ENCODE measurements at places on chromosomes 13 and 19.

DNA sequence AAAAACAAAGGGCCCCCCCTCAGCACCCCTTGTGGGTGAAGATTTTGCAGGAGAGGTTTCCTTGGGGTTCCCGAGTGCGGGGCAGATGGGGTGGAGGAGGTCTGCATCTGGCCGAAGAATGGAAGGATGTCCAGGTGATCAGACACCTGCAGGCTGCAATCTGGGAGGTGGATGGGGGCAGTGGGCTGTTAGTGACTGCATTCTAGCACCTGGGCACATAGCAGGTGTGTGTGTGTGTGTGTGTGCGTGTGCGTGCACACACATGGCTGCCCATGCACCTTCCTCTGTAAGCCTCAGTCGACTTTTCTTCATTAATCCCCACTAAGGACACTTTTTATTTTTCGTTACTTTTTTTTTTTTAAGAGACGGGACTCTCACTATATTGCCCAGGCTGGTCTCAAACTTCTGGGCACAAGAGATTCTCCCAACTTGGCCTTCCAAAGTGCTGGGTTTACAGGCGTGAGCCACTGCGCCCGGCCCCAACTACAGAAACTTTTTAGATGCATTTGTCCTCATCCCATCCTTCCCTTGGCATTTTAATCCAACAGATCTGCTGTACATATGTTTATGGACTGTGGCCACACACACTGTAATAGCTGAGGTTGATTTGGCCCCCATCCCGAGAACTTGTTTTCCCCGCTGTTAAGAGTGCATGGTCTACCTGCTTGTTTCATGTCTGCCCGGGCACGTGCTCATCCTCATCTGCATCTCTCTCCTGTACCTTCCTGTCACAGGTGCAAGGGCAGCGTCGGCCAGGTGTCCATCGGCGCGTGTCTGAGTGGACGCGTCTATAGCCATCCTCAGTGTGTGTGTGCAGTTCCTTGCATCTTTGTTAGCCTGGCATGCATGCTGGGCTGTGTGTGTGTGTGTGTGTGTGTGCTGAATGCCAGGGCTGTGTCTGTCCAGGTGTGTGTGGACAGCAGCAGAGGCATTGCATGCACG lies 731 bp downstream of the MAG start:
- no peak for DNase-seq

DNA sequence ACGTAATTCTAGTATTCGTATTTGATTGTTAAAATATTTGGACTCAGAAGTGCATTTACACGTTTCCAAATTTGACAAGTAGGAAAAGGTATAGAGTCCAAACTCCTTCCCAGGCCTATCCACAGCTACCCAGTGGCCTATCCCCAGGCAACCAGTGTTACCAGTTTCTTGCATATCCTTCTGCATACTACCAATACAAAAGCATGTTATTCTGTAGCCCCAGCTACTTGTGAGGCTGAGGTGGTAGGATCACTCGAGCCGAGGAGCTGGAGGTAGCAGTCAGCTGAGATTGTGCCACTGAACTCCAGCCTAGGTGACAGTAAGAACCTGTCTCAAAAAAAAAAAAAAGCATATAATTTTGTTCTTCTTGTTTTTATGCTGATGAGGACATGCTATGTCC lies 67.1 kb downstream of the LRCH1 start:
- DNase-seq = no peak

DNA sequence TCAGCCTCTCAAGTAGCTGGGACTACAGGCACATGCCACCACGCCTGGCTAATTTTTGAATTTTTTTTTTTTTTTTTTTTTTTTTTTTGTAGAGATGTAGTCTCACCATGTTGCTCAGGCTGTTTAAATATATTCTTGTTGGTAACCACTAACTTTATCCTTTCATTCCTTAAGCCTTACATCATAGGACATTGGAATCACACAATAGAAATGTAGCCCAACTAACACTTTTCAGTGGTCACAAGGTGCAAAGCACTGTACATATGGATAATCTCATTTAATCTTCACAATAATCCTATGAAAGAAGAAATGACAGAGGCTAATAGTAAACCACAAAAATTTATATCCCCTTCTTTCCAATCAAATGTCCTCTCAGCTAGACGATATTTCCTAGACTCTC lies 417.8 kb upstream of the DACH1 start:
- DNase-seq = no peak

GRCh38 chr13:113413898-113414282 lies 39.4 kb downstream of the ADPRHL1 start:
- no peak for DNase-seq

- no peak for DNase-seq
Observed at GRCh38 chr19:5961969-5962945, 15.7 kb downstream of the RANBP3 start.

DNA sequence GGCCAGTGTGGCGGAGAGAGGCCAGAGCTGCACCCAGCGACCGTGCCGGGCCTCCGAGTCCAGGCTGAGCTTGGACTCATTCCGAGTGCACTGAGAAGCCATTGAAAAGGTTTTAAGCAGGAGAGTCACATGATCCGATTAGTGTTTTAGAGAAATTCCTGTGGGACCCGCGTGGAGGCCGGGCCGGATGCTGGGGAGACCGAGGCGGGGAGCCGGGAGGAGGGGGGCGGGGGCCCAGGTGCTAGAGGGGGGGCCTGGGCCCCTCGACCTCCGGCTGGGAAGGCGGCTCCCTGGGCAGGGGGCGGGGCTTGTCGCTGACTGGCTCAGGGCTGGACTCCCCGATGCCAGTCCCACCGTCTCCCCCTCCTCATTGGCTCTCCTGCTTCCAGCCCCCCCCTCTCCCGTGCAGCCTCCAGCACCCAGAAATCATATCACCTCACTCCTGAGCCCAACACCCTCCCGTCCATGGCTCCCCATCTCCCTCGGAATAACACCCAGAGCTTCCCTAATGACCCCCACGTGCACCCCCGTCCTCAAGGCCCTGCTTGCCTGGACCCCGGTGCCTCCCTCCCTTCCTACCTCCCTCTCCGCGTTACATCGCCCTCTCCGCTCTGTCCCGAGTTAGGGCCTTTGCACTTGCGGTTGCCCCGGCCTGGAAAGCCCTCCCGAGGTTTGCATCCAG lies 5.2 kb upstream of the ZNF579 start:
- no peak for DNase-seq

GRCh38 chr13:103716718-103717117 lies 650.5 kb upstream of the SLC10A2 start:
- no peak for DNase-seq

DNA sequence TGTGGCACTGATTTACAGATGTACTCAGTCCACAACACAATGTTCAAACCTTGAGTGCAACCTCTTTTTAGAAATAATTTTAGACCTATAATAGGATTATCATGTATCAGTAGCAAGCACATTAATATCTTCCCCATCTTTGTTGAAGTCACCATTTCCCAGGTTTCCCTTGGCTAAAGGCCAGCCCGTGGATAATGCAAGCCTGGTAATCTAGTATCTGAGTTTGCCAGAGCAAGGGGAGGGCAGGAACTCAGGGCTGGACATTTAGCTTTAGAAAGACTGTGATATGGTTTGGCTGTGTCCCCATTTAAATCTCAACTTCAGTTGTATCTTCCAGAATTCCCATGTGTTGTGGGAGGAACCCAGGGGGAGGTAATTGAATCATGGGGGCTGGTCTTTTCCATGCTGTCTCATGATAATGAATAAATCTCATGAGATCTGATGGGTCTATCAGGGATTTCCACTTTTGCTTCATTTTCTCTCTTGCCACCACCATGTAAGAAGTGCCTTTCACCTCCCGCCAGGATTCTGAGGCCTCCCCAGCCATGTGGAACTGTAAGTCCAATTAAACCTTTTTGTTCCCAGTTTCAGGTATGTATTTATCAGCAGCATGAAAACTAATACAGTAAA lies 37.7 kb downstream of the SLC6A16 start:
- DNase-seq = no peak

DNA sequence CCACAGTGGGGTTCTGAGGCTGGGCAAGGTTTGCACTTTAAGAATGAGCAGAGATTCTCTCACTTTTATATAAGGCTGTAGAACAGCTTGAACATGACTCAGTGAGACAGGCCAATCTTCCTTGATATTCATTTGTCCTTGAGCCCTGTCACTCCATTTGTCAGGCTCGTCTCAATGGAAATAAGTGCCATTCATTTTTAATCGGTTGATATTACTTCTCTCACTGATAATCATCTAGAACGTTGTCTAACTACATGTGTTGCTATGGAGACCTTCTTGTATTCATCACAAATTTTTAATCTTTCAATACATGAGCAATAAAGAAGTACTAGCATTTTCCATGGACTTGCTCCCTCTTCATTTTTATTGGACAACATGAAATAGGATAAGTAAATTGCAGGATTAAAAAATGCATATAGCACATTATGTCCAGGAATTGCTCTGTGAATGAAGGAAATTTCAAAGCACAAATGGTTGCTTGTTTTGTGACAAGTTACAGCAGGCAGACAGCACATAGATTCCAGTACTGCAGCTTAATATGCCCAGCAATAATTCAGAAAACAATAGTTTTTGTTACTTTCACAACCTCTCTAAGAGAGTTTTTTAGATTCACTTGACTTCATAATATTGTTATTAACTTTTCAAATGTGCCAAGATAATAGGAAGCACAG lies 1178.4 kb upstream of the ATXN8OS start:
- DNase-seq = no peak

- DNase-seq = no peak
Observed at GRCh38 chr13:24168979-24169378, 8.5 kb downstream of the SPATA13 start.

DNA sequence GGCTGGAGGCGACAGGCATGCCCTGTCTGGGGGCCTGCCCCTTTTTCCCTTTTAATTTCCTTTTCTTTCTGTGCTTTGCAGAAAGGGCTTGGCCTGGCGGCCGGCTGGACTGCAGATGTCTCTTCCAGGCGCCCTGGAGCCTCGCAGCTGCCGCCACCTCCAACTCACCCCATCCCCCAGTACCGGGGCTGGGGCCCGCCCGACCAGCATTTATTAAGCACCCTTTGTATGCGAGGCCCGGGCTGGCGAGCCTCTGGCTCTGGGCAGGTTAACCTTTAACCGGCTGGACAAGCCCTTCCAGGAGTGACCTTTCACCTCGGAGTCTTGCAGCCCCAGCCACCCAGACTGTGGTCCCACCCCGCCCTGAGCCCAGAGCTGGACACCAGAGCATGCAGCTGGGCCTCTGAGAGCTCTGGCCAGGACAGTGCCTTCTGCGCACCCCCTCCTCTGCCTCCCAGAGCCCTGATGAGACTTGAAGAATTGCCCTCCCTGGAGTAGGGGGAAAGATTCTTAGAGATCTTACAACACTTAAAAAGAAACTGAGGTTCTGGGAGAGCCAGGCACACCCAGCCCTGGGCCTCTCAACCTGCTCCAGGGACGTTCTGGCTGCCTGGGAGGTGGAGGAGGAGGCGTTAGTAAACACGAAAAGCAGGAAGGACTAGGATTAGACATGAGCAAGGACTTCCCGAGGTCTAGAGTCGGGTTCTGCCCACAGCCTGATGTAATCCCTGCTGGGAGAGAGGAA lies 1.1 kb upstream of the NR2F6 start:
- no peak for DNase-seq

DNA sequence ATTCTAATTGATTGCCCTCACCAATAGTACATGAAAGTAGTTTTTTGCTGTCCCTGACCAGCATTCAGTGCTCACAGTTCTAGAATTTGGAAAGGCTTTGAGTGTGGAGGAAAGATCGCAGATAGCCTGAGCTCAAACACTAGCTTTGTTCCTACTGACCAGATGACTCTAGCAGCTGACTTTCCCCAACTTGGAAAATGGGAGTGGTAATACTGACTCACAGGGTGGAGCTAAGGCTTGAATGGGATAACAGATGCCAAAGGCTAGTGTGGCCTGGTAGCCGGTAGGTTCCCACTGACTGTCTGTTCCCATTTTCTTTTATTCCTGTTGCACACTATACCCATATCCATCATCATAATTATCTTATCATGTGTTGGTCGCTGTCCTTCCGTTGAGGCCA lies 3.7 kb downstream of the ZSCAN22 start:
- no peak for DNase-seq

DNA sequence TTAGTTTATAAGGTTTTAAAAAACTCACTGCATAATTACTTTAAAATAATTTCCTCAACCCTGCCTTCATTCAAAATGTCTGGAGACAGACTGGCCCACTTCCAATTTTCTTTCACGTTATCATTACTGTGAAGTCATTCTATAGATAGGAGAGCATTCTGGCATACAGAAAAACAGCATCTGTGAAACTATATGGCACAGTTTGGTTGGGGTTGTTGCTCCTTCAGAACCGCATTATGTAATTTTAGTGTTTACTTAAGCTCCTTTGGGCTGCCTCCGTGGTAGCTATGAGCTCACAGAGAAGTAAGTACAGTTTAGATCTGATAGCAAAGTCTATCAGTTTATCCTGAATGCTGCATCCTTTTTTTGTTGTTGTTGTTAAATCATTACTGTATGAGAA lies 104.3 kb downstream of the KCNRG start:
- DNase-seq = no peak

DNA sequence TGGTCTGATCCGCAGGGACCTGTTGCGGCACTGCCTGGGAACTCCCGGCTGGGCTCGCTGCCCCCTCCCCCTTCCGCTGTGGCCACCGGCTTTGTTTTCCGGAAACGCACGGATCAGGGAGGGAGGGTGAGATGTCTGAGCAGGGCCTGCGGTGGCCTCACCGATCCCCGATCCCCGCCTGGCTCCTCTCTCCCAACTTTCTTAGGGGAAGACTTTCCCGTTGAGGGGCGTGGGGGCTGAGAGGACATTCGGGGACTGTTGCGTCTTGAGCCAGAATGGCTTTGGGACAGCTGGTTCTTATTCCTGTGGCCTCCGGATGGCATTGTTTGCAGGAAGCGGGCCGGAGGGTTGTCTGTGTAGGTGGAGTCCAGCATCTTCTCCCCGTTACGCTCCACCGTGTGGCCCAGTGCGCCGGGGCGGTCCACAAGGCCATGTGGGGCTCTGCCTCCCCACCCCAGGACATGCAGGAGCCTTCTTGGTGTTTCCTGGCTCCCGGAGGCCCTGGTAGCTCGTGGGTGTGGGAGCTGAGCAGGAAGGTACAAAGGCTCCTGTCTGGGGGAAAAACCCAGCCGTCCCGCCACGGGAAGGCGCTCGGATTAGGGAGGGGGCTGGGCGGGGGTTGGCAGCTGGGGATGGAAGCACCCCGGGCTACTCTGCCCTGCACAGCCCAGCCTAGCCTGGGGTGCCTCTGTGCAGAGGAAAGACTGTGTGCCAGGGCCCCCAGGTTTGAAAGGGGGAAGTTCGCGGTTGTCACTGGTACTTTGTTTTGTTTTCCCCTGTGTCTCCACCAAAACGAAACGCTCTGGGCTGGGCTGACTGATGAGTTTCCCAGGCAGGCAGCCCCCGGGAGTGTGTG lies 1.3 kb downstream of the CSNK1G2 start:
- peak; percentile 65 for DNase-seq

- DNase-seq = no peak
Observed at GRCh38 chr13:33973194-33973593, 155.2 kb downstream of the RFC3 start.

DNA sequence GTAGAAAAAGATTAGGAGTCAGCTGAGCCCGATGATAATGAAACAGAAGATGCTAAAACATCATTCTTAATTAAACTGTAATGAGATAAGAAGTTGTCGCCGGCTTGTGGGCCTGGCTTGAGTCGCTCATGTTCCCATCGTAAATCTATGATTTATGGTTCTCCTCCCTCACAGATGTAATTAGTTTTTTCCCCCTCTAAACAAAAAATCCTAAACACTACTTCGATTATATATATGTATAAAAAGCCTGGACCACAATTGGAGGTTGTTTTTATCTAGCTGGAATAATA lies 151.3 kb downstream of the PTPRS start:
- DNase-seq = no peak

- DNase-seq = no peak
Observed at GRCh38 chr13:36509369-36509768, 77.1 kb downstream of the CCNA1 start.

All from stimulated activated CD8-positive, alpha-beta memory T cell treated with anti-CD3 and anti-CD28 coated beads, Interleukin-12 subunit alpha, Interleukin-12 subunit beta, amount 100 ng/mL, for 4 hours (primary cell).